ENCODE measurements at places on chromosomes 16 and 17.

- DNase-seq, result no peak
Observed at GRCh38 chr17:31830971-31831858, 27.8 kb downstream of the COPRS start.

- no peak for DNase-seq
Observed at GRCh38 chr16:4392382-4393239, 21.0 kb downstream of the VASN start.

DNA sequence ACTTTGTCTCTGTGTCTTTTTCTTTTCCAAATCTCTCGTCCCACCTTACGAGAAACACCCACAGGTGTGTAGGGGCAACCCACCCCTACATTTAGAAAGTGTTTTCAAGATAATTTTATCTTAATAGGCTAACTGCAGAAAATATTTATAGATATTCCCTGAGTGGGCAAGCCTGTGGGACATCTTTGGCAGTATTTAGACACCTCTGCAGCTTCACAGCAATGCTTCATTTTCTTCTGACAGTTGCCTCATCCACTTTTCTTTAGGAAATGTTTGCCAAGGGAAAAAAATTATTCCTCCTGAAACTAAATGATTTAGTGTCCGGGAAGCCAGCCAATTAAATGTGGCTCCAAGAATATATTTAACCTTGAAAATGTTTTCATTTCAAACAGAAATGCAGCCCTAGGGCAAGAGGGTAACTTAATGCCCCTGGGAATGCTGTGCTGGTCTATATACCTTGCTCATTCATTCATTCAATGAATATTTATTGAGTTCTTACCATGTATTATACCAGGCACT is 290.4 kb downstream of the ABCC12 start:
- DNase-seq, result no peak

DNA sequence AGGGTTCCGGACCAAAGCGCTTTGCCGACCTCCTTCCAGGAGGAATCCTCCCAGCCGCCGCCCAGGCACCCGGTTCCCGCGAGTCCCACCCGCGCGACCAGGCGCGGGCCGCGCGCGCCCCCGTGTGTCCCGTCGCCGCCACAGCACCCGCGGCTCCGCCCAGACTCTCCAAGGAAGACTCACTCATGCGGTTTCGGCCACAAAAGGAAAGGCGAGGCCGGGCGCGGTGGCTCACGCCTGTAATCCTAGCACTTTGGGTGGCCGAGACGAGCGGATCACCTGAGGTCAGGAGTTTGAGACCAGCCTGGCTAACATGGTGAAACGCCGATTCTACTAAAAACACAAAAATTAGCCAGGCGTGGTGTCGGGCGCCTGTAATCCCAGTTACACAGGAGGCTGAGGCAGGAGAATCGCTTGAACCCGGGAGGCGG is 3.5 kb upstream of the PKMYT1 start:
- no peak for DNase-seq

GRCh38 chr17:10208604-10209193 is 10.3 kb upstream of the GAS7 start:
- no peak for DNase-seq

DNA sequence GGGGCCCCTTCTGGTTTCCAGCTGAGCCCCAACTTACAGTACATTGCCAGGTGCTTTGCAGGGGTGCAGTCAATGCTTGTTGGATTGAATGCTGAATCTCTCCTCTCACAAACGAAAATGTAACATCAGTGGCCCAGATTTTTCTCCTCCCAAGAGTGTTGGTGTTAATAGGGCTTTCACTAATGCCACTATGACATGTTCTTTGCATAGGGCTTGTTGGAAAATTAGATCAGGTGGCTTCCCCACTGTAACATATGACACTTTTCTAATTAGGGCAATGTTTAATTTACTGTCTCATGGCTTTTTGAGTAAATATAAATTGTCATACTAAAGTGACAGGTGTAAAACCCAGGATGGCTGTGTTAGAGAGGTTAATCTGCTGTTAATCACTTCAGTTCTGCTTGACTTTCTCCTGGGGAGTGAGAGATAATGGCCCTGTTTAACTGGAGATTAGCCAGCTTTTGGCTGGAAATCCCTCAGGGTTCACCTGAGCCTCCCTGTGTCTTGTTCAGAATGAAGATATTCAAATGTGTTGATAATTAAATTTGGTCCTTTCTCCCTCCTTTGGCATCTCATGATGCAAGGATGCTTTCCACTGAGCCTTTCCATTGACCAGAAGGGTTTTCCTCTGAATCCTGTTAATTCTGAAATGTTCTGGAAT is 502.3 kb downstream of the RBFOX1 start:
- DNase-seq, result no peak

DNA sequence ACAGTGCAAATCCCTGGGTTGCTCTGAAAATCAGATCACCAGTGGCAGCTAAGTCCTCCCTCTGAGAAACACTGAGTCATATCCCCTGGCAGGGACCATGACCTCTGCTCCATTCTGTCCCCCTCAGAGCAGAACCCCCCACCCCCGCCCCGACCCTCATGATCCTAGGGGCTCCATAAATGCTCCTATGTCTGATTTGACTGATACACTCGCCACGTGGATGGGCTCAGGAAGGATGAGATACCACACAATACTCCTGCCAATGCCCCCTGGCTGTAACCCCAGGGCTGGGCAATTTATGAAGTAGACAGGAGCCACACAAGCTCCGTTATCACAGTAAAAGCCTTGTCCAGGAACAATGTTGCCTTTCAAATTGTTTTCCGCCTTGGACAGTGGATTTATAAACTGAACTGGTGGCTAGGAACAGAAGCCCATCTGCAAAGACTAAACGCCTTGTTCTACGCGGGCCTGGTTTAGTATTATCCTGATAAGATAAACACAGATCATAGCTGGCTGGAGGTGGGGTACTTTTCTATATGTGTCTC is 394.8 kb downstream of the SLC39A11 start:
- no peak for DNase-seq

DNA sequence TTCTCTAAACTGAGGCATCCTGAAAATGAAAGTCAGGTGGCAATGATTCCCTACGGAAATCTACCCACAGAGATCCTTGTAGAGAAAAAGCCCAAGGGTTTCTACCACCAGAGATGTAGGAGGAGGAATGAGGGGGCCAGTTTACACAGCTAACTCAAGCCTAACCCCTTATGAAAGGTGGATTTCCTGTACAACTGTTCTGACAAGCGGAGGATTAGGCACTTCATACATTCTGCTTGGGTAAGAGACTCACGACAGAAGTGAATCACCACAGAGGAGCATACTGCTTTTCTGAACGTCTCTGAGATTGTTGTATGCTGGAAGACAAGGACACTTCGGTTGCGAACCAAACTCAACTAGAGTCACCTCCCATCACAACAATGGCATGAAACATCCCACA is 72.7 kb downstream of the SMG6 start:
- DNase-seq, result no peak

GRCh38 chr16:56193951-56194726 is 2.9 kb downstream of the GNAO1 start:
- peak; percentile 71 for DNase-seq

DNA sequence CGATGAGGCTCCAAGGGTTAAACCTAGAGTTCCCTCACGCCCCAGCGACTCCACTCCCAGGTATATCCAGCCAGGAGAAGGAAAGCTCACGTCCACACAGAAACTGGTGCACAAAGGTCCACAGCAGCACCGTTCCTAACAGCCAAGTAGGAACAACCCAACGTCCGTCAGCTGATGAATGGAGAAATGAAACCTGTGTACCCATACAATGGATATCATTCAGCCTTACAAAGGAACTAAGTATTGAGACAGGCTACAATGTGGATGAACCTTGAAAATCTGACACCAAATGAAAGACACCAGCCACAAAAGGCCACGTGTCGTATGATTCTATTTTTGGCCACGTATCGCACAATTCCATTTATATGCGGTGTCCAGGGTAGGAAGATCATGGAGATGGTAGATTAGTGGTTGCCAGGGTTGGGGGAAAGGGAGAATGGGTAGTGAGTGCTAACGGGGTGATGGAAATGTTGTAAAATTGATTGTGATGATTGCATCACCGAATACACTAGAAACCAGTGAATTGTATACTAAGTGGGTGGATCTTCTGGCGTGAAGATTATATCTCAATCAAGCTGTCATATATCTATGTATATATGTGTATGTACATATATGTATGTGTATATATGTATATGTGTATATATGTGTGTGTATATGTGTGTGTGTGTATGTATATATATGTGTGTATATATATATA is 30.1 kb downstream of the NLRC3 start:
- DNase-seq, result no peak

DNA sequence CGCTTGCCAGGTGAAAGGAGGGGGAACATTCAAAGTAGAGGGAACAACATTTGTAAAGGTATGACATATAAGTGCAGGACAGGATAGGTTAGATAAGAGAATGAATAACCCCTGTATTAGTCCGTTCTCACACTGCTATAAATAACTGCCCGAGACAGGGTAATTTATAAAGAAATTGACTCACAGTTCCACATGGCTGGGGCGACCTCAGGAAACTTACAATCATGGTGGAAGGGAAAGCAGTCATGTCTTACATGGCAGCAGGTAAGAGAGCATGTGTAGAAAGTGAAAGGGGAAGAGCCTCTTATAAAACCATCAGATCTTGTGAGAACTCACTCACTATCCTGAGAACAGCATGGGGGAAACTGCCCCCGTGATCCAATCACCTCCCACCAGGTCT is 223.8 kb downstream of the SOX9 start:
- no peak for DNase-seq

DNA sequence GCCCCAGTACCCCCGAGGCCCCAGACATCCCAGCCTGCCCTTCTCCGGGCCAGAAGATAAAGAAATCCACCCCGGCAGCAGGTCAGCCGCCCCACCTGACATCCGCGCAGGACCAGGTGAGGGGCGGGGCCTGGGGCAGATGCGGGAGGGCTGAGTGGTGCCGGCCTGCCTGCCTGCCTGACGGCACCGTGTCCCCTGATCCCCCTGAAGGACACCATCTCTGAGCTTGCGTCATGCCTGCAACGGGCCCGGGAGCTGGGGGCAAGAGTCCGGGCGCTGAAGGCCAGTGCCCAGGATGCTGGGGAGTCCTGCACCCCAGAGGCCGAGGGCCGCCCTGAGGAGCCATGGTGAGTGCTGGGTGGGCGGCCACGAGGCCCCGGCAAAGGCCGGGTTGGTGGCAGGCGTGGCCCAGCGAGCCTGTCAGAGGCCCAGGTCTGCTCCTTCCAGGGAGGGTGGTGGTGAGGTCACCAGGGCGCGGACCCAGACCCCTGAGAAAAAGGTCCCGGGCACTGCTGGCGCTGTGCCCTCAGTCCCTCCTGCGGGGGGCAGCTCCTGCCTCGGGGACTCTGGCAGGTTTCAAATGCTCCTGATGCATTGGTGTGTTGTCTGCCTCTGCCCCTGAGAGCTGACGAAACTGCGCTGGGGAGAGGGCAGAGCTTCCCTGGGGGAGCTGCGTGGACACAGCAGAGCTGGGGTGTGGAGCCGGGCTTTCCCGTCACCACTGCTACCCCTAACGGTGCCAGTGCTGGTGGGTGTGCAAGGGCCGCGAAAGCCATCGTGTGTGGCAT is 1.2 kb downstream of the CDT1 start:
- DNase-seq, result no peak
